ENCODE measurements at places on chromosomes 2 and 18.

- no peak for DNase-seq
These were observed 82.3 kb downstream of the INPP5D start for GRCh38 chr2:233142355-233142897.

DNA sequence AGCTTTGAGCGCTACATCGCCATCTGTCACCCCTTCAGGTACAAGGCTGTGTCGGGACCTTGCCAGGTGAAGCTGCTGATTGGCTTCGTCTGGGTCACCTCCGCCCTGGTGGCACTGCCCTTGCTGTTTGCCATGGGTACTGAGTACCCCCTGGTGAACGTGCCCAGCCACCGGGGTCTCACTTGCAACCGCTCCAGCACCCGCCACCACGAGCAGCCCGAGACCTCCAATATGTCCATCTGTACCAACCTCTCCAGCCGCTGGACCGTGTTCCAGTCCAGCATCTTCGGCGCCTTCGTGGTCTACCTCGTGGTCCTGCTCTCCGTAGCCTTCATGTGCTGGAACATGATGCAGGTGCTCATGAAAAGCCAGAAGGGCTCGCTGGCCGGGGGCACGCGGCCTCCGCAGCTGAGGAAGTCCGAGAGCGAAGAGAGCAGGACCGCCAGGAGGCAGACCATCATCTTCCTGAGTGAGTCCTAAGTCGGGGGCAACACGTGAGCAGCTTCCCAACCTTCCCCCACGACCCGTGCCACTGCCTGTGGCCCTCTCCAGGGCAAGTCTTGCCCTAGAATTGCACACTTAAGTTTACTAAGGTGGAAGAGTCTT is 928 bp downstream of the GPR39 start:
- no peak for DNase-seq

DNA sequence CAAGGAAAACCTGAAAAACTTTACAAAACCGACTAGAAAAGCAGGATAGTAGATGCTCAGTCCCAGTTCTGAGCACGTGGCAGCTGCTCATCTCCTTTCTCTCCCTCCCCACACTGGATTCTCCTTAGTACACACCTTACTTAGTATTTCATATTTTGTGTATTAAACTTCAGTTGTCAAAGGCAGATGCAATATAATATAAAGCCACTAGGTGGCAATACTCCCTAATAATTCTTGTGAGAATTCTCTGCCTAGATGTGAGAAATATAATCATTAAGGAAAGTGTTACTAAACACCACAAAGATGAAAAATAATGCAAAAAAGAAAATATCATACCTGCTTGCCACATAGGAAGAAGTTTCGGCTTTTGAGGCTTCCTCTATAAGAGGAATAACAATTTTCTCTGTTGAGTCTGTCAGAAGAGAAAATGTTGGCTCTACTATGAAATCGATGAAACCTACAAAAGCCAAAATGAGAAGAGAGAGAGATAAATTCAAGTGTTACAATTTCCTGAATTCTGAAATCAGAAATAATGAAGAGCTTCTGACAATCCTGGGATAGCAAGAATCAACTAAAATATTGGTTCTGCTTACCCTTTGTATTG is 200.6 kb downstream of the PPP1R1C start:
- DNase-seq: no peak

GRCh38 chr2:34912084-34912483 is 1313.0 kb upstream of the FAM98A start:
- DNase-seq: no peak

- DNase-seq: no peak
These were observed 484.4 kb downstream of the ZNF804A start for GRCh38 chr2:185082749-185083148.

- no peak for DNase-seq
These were observed 8.0 kb upstream of the SERTAD2 start for GRCh38 chr2:64661741-64662169.

DNA sequence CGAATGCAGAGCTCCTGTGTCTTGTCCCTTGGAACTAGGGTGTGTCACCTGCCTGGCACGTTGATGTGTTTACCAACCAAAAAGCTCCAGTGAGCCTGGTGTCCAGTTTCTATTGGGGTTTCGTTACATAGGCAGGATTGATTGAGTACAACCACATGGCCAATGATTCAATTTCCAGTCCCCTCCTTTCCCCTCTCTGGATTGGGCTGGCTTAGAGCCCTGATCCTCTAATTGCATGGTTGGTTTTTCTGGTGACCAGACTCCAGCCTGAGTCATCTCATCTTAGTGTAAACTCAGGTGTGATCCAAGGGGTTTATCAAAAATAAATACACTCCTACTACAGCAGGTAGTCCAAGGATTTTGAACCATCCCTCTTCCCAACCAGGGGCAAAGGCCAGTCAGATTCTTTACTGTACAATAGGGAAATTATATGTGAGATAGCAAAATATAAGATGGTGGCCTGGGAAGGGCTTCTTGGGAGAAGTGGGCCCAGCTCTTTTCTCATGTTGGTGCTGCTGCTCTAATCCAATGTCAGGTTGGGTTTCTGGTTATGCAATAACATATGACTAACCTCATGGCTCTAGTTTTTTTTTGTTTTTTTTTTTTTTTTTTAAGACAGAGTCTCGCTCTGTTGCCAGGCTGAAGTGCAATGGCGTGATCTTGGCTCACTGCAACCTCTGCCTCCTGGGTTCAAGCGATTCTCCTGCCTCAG is 64.7 kb upstream of the MGAT5 start:
- DNase-seq: no peak

Data from stimulated activated CD4-positive, alpha-beta T cell treated with anti-CD3 and anti-CD28 coated beads, Interleukin-15, amount 100 ng/mL, for 1 hour (primary cell).